ENCODE measurements at places on chromosomes 16 and 17. TPM values are rescaled to one million over a fixed set of nuclear protein-coding genes. Genes with fewer than 3 reads are reported as not detected.

Gene PYCARD
- 103 TPM for total RNA-seq

Gene ESRP2
- 0.17 TPM for total RNA-seq

GRCh38 chr17:73589363-73589980 is 54.8 kb downstream of the SDK2 start:
- DNase-seq, result no peak

- peak; percentile 23 for DNase-seq
These were observed 2.9 kb downstream of the SMPD3 start for GRCh38 chr16:68445458-68445857.

DNA sequence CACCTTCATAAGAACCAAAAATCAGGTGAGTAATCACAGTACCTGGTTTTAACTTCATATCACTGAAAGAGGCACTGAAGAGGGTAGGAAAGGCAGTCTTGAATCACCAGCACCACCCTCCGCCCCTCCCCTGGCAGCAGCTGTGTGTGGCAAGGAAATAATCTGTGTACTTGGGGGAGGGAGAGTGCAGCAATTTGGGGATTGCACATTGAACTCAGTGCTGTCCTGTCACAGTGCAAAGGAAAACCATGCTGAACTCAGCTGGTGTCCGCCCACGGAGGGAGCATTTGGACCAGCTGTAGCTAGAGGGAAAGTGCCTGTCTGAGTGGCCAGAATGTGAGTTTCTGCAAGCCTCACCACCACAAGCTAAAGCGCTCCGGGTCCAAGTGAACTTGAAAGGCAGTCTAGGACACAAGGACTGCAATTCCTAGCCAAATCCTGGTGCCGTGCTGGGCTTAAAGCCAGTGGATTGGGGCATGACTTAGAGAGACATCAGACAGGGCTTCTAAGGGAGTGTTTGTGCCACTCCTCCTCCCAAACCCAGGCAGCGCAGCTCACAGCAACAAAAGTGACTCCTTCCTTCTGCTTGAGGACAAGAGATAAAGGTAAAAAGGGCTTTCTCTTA is 39.7 kb upstream of the ALDH3A1 start:
- no peak for DNase-seq

GRCh38 chr17:49703557-49704277 is 4.0 kb downstream of the SLC35B1 start:
- peak; percentile 31 for DNase-seq

GRCh38 chr16:49523435-49524159 is 150.0 kb downstream of the C16orf78 start:
- no peak for DNase-seq
